ENCODE measurements at places on chromosomes 1 and 21.

- DNase-seq, result no peak
These were observed 1.4 kb downstream of the HLCS start for GRCh38 chr21:36964827-36965719.

DNA sequence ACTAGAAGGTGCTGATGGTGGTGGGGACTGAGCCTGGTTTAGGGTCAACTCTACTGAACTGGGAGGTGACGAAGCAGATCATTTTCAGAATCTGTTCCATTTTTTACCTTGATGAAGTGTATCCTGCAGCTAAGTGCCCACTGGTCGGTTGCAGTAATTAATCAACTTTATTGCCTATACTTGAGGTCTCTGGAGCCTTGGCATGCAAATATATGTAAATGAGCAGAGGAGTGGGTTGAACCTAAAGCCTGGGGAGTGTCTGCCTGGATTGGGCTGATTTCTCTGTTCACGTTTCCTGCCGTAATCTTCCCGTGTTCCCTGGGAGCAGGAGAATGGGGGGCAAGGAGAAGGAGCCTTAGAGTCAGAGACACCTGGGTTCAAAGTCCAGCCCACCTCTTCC lies 286.8 kb downstream of the PTPRU start:
- DNase-seq, result no peak

- DNase-seq, result no peak
These were observed 44.4 kb downstream of the VAV3 start for GRCh38 chr1:107920561-107920960.

DNA sequence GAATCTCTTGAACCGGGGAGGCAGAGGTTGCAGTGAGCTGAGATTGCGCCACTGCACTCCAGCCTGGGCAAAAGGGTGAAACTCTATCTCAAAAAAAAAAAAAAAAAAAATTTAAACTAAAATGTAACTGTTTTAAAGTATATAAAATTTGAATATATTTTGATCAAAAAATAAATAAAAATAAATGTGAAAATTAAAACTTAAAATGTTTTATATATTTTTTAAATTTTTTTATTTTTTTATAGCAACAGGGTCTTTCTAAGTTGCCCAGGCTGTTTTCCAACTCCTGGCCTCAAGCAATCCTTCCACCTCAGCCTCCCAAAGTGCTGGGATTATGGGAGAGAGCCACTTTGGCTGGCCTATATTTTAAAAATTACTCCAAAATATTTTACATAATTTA lies 15.2 kb upstream of the FAM76A start:
- no peak for DNase-seq

DNA sequence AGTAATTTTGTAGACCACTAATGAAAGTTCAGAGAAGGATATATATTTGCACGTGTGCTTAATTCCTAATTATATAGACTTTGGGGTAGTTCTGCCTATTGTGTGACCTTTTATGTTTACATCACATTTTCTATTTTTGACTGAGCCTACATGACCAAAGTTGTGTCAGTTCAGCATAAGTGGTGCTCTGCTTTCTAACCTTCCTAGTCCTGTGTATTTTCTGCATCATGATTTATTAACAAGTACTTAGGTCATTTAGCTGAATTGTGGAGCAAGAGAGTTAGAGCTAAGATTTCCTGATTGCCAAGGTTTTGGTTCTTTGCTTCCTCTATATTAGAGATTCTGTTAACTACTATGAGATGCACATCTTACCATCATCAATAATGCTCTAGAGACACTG lies 176.0 kb downstream of the C1orf21 start:
- no peak for DNase-seq

GRCh38 chr1:163823017-163823416 lies 501.3 kb downstream of the NUF2 start:
- no peak for DNase-seq

DNA sequence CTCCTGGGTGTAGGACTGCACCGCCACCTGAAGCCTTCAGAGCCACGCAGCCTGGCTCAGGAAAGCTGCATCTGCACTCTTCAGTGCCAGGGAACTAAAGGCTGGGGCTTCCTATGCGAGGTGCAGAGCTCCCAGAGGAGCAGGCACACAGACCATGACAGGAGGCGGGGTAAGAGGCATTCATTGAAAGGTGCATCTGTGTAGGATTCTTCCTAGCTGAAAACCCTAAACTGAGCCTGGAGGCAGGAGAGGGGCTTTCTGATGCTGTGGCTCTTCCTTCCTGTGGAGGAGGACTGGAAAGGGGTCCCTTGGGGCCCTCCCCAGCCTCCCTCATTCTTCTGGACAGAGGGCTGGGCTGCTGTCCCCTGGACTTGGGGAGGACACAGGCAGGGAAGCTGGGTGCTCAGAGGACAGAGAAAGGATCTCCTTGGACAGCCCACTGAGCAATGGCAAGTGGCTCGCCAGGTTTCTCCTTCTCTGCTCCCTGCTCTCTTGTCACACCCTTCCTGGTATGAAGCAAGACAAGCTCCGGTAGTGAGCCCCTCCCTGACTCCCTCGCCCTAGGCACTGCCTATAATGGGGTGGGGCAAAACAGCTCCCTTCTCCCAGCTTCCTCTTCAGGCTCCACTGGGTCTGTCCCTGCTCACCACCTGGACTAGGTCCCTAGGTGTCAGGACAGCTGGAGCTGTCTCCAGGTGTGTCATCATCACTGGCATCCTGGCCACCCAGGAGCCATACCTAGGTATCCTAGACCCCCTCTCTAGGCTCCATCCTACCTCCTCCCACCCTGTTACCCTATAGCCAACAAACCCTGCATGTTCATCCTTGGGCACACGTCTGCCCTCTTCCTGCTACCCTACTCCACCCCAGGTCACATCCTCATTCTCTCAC lies 20.0 kb downstream of the S100A6 start:
- DNase-seq, result no peak

DNA sequence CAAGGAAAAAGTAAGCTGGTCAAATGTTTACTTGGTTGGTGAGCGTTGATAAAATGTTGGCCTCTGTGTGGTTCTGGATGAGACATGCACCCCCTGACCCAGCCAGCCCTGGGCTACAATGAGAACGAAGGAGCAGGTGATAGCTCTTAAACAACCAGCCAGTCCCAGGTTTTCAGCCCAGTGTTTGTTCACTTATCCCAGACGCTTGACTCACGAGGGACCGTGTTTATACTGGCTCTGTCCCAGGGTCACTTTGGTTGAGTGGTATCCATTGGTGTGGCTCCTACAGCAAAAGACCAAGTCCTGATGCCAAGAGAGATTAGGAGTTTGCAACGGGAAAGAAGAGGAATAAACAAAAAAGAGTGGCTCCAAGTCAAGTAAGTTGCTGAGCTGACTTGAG lies 86.9 kb downstream of the KCNJ15 start:
- DNase-seq, result no peak

GRCh38 chr1:110048240-110048639 lies 13.8 kb downstream of the STRIP1 start:
- DNase-seq, result no peak

DNA sequence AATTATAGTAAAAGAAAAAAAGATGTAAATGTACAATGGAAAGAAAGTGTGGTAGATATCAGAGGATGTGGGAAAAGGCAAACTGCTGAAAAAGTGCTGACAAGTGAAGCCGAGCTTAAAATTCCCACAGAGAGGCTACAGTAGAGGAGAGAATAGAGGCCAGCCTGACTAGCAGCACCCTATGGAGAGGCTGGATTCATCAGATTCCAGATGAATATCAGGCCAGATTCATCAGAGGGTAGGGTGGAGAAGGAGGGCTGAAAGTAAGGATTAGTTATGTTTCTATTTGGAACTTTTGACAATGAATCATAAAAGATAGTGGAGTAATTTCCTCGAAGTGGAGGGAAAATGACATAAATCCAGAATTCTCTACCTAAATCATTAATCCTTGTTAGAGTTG lies 60.4 kb upstream of the NEK7 start:
- no peak for DNase-seq

GRCh38 chr1:10437052-10437451 lies 6.8 kb downstream of the CENPS start:
- DNase-seq, result no peak

- DNase-seq, result no peak
These were observed 19.8 kb downstream of the PTBP2 start for GRCh38 chr1:96741335-96741734.

DNA sequence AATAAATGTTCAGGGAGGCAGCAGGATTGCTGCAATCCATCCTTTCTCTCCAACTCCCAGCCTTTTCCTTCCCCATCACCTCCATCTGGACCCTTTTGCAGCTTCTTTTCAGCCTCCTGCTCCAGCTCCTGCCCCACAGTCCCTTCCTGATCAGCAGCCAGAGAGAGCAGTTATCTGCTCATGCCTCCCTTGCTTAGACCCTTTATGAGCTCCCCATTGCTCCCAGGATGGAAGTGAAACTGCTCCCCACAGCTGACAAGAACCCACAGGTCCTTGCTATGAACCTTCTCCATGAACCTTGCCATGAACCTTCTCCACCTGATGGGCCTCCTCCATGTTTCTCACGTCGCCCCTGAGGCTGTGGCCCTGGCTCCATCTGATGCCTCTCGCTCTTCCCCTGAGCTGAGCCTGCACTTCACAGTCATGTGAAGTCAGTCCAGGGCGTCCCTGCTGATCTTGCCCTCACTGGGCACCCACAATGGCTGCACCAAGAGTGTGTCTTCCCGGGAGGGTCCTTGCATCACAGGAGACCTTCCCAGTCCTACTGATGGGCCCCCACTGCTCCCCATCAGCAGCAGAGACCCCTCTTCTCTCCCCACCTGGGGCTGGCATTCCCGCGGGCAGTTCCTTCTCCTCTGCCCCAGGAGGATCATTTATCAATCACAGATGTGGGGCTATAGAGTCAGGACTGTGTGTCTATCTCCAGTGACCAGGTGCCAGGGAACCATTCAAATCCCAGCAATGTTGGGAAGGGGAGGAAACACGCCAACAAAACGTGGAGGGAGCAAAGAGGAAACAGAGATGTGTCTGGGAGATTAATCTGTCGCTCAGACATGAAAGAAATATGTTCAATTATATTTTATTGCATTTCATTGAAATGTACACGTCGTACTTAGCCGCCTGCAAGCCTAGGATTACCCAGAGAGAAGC lies 73.1 kb downstream of the MATN1 start:
- DNase-seq, result no peak

- DNase-seq, result no peak
These were observed 12.4 kb downstream of the SAMSN1 start for GRCh38 chr21:14533499-14534428.

GRCh38 chr1:107541412-107541811 lies 400.6 kb downstream of the NTNG1 start:
- no peak for DNase-seq

GRCh38 chr1:215744419-215744818 lies 177.3 kb downstream of the KCTD3 start:
- DNase-seq, result no peak

GRCh38 chr1:18160290-18160942 lies 52.8 kb downstream of the IGSF21 start:
- DNase-seq, result no peak

Data from stimulated activated CD4-positive, alpha-beta T cell treated with anti-CD3 and anti-CD28 coated beads, Interleukin-1b, Interleukin-23, amount 100 ng/mL, for 1 hour (primary cell).